AG09309 (cell line): ENCODE measurements at places on chromosomes 2 and 18.

GRCh38 chr2:216064014-216064630 is 17.5 kb downstream of the PECR start:
- peak; percentile 23 for DNase-seq

DNA sequence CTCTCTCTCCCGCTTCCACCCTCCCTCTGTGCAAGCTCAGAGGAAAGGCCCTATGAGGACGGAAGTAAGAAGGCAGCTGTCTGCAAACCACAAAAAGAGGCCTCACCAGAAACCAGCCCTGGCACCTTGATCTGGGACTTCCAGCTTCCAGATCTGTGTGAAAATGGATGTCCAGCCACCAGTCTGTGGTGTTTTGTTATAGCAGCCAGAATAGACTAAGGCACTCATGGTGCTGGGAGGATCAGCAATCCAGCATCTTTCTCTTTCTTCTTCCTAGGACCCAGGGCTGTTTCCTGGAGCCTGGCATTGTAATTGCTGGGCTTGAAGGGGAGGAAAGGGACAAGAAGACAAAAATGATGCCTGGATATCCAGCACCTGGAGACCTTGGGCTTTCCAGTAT is 122.5 kb downstream of the SOCS6 start:
- DNase-seq = no peak

DNA sequence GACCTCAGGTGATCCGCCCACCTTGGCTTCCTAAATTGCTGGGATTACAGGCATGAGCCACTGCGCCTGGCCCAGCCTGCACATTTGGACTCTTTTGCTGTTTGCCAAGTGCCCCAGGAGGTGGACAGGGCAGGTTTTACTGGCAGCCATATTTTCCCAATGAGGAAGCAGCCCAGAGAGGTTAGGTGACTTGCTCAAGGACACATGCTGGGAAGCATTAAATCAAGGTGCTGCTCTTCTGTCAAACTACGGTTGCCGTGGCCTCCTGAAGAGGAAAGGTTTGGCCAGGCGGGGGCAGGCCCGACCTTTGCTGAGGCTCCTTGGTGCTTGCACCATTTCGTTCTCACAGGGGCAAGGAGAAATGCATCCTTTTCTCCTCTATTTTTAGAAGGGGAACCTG is 44.0 kb downstream of the DNMT3A start:
- DNase-seq = no peak

DNA sequence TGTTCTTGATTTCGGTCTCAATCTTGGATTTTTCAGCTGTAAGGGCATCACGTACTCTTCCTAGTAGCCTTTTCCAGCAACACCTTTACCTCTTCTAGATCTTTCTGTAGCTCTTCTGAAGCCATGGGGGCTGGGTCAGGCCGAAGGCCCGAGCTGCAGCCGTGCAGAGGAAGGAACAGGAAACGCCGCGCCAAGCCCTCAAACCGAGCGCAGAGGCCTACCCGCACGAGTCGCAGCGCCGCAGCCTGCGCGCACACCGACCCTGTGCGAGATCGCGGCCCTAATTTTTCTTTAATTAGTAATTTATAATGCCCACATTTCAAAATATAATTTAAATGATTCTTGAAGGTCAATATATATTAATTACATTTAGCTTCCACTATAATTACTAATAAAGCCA is 483.8 kb downstream of the NUP35 start:
- no peak for DNase-seq

GRCh38 chr2:29065068-29065811 is 9.1 kb downstream of the PCARE start:
- DNase-seq = no peak

GRCh38 chr2:237790353-237790752 is 8.2 kb upstream of the RBM44 start:
- no peak for DNase-seq

DNA sequence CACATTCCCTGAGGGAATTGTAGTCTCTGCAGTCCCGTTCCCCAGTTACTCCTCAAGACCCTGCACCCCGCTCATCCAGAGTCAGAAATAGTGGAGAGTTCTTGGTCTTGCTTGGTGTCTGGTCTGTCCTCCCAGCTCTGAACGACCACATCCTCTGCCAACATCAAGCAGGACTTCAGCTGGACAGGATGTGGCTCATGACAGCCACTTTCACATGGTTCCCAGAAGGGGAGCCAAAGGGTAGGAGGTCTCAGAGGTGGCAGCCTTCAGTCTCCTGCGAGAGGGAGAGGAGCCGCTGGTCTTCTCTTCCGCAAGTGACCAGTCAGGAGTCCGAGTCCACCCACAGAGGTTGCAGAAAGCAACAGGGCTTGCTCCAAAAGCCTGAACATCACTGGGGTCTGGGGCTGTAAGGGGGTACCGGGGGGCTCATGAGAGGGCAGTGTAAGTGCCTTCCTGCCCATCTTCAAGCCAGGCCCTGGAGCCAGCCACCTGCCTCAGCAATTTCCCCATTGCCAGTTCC is 29.8 kb downstream of the B3GNT7 start:
- DNase-seq = no peak

- DNase-seq = no peak
Observed at GRCh38 chr2:8644605-8645175, 37.2 kb upstream of the ID2 start.

DNA sequence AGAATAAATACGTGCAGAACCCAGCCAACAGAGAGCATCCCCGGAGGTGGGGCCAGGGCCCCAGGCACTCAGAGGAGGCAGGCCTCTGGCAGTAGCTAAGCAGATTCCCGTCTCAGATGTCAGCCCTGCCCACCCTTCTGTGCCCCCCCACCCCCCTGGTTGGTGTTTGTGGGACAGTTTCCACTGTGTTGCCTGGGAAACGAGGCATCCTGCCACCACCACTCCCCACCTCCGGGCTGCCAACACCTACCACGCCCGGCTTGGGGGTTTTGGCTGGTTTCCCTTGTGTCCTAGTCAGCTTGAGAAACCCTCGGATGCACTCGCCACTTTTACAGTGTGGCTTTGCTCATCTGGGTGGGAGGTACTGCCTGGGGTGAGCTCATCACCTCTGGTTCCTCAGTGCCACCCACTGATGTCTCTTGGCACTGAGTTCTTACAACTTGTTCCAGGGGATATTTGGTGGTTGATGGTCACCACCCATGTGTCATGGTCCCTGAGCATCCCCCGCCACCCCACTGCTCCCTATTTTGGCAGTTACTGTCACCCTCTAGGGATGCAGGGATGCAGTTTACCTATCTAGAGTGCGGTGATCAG is 72.4 kb upstream of the YWHAQ start:
- peak; percentile 83 for DNase-seq

DNA sequence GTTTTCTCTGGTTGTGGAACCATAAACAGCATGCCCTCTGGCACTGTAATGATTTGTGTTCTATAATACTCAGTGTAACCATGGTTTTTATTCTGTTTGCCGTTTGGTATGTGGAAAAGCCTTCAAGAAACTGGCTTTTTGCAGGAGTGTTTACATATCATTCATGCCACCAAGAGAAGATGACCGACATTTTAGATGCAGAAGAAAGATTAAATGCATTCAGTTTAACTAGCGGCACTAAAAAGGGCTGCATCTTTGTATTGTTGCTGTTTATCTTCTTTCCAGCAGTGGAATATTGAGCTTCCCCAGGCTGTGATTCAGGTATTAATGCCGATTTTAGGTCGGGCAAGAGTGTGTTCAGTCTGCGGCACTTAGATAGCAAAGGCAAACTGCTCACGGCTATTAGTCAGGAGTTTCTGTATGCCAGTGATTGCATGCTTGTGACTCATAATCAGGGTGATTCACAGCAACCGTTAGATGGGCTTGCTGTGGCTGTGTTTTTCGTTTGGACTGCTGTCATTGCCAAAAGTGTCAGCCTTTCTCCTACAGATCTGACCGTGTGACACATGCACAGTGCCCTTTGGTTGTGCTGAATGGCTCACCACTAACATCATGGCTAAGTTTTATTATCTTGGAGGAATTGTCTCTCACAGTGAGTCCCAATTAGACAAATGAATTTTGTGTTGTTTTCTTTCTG is 479.7 kb downstream of the PARD3B start:
- peak; percentile 85 for DNase-seq

DNA sequence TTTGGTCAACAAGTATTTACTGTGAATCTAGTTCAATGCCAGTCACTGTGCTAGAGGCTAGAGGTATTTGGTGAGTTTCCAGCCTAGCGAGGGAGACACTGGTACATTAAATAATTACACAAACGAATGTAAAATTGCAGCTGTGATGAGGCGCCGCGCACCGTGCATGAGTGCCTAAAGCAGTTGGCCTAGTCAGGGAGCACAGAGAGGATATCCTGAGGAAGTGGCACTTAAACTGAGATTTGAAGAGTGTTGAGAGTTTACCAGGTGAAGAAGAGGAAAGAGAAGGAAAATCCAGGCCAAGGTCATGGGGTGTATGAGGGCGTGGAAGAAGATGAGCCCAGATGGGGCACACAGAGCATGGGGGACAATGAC is 157.6 kb upstream of the NDUFV2 start:
- no peak for DNase-seq

GRCh38 chr2:162277381-162277780 is 34.1 kb upstream of the FAP start:
- DNase-seq = no peak

DNA sequence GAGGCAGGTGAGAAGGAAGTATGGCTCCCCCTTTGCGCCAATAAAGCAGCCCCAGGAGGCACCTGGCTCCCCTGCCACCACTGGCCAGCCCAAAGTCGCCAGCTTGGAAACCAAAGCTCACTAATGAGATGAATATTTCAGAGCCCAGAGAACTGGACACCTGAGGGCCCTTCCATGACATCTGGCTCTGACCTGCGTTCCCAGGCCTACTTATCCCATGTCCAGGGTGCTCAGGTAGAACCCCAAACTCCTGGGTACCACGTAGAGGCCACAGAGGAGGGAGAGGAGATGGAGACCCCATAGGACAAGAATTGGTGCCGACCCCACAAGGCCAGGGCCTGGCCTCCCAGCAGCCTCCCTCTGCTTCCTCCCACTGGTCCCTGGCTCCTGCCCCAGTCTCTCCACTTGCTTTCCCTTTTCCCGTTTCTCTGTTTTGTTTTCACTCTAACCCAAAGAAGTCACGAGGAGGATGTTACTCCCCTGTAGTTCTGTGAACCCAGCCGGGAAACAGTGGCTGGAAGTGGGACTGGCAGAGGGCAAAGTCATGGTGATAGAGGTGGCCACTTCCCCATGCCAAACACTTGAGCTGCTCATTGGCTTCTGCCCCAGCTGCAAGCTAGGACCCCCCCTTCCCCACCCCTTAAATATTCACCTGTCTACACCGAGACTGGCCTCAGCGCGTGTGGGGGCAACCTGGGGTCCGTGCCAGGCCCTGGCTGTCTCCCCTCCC is 820 bp downstream of the TMBIM1 start:
- DNase-seq = no peak

- DNase-seq = no peak
Observed at GRCh38 chr18:26763446-26764110, 101.9 kb downstream of the AQP4 start.

DNA sequence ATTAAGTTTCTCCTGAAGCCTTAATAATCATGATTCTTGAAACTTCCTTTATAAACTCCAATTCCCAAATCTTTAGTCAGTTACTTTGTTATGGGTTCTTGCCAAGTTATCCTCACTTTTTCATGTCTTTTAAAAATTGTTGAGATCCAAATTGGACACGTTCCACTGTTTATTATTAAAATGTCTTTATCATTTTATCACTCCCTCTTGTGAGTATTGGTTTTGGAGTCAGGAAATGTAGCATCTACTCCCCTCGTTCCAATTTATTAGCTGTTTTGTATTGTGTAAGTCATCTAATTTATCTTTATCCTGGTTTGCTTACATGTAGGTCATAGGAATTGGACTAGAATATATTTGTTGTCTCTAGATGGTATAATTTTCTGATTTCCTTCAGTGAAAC is 213.1 kb upstream of the SLC39A10 start:
- no peak for DNase-seq

DNA sequence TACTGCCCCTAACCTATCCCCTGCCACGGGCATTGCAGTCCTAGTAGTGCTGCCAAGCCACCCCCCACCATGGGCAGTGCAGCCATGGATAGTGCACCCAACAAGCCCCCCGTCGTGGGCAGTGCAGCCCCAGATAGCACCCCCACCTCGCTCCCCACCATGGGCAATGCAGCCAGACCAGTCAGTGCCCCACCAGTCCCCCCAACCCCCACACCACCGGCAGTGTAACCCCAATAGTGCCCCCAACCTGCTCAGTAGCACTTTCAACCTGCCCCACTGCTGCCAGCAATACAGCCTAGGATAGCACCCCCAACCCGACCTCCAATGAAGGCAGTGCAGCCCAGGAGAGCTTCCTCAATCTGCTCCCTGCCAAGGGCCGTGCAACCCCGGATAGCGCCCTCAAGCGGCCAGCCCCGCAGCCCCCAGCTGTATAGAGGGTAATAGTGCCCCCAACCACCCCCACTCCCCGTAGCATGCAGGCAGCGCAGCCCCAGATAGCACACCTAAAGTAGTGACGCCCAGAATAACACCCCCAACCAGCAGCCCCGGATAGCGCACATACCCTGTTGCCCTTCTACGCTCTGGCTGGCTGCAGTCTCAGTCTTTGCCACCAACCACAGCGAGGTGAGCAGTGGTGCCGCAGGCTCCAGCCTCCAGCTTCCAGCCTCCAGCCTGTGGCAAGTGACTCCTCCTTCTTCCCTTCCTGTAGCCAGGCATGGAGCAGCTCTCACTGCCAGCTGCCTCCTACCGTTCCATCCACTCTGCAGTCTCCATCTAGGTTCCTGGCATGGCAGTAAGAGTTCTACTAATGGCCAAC is 45.4 kb upstream of the ANKRD62 start:
- DNase-seq = no peak

GRCh38 chr2:129902731-129903585 is 76.5 kb upstream of the RAB6C start:
- DNase-seq = no peak
